ENCODE measurements at places on chromosomes 2 and 18.

- no peak for DNase-seq
These were observed 2.6 kb downstream of the IL1R1 start for GRCh38 chr2:102145107-102145506.

- DNase-seq = no peak
These were observed 1.1 kb upstream of the MAL start for GRCh38 chr2:95024371-95024770.

- DNase-seq = no peak
These were observed 135.5 kb downstream of the NAPG start for GRCh38 chr18:10661317-10661716.

- DNase-seq = no peak
These were observed 151.1 kb downstream of the MBP start for GRCh38 chr18:76981396-76981968.

- DNase-seq = no peak
These were observed 815.3 kb downstream of the RNF144A start for GRCh38 chr2:7732497-7732896.

GRCh38 chr2:239177908-239178307 is 222.9 kb downstream of the HDAC4 start:
- no peak for DNase-seq

- no peak for DNase-seq
These were observed 165.7 kb downstream of the TWIST2 start for GRCh38 chr2:239013678-239013976.

GRCh38 chr2:6812857-6813530 is 52.7 kb downstream of the CMPK2 start:
- no peak for DNase-seq

DNA sequence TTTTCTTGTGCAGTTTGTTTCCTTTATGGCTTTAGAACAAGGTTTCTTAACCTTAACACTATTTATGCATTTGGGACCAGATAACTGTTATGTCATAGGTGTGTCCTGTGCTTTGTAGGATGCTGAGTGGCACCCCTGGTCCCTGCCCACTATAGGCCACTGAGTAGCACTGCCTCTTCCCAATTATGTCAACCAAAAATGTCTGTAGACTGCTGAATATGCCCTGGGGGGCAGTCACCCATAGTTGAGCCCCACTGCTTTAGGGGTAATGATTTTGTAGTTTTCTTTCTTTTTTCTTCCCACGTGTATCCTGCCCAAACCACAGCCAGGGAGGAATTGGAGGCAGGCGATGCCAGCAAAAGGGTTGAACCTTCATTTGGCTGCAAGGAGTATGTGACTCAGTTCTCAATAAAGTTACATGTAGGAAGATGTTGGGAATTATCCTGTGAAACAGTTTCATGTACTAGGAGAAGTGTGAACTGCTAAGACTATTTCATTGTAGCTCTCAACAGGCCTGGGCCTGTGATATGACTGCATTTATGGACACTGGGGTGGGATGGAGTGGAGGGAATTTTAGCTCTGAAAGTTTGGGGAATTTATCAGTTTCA is 65.7 kb downstream of the FMNL2 start:
- DNase-seq = no peak

DNA sequence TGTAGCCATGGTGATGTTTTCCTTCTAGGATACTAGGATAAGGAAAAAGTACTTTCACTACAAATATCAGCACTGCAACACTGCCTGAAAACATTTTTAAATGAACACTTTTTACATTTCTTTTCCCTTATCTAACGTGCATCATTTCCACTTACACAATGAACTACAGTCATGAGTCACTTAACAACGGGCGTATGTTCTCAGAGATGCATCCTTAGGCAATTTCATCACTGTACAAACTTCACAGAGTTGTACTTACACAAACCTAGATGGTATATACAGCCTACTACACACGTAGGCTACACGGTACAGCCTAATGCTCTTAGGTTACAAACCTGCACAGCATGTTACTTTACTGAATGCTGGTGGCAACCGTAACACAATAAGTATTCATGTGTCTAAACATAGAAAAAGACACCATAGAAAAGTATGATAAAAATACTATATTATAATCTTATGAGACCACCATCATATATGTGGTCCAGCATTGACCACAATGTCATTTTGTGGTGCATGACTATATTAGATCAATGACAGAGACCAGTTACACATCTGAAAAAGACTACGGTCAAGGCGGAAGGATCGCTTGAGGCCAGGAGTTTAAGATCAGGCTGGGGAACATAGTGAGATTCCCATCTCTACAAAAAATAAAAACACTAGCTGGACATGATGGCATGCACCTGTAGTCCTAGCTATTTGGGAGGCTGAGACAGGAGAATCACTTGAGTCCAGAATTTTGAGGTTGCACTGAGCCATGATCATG is 39.8 kb downstream of the WDR33 start:
- DNase-seq = no peak

GRCh38 chr2:42876326-42876751 is 84.0 kb upstream of the HAAO start:
- DNase-seq = no peak

- DNase-seq = no peak
These were observed 424.1 kb upstream of the CHST9 start for GRCh38 chr18:27609221-27609620.

GRCh38 chr2:150811259-150811855 is 323.9 kb upstream of the RND3 start:
- DNase-seq = no peak

DNA sequence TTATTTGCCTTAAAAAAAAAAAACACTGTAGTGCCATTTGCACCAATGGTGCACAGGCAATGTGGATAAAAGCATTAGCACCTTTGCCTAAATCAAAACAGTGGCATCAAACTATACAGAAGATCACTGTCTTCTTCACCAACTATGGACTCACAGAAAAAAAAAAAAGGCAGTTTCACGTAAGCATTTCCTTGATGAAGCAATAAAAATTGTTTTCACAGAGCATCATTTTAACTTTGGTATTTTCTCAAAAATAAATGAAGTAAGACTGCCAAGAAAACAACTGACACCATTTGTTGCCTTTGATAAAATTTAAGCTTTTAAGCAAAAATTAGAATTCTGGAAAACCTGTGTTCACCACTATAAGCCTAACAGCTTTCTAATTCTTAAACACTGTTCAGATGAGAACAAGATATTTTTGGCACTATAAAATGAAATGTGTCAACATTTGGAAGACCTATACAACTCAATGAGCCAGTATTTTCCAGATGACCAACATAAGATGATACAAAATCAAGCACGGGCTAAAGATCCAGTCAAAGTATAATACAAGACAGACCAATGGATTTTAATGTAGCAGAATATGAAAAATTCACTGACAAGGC is 21.1 kb downstream of the METTL8 start:
- no peak for DNase-seq

- DNase-seq = no peak
These were observed 17.3 kb upstream of the GPR55 start for GRCh38 chr2:230942371-230942770.

DNA sequence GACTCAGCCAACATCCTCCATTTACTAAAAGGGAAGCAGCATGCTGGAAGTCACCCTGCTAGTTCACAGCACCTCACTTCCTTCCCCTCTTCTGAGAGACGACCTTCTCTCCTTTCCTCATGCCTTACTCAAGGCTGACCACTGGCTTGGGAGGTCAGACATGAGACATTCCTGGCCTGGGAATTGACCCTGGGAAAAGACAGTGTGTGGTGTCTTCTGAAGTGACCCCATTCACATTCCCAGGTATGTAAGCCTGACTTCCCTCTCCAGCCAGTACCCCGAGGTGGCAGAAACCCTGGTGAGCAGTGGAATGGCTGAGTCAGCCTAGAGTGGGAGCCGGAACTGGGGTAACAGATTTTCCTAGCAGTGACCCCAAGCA is 92.4 kb downstream of the PLB1 start:
- DNase-seq = no peak

DNA sequence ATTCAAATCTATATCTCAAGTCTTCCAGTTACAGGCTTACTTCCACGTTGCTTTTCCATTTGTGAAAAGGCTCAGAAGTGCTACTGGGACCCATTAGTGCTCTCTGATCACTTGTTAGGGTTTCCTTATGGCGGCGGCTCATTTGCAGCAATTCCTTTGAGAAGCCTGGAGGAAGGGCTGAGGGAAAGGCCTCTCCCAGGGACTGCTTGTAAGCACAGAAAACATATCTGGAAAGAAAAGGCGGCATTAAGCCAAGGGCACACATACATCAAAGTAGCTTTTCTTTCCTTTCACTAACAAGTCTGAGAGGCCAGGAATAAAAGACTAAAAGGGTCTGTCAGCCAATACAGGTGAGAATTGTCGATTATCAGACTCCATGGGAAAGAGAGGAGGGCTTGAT is 39.4 kb upstream of the ITGB6 start:
- DNase-seq = no peak

GRCh38 chr2:152549423-152549822 is 167.8 kb downstream of the PRPF40A start:
- no peak for DNase-seq

DNA sequence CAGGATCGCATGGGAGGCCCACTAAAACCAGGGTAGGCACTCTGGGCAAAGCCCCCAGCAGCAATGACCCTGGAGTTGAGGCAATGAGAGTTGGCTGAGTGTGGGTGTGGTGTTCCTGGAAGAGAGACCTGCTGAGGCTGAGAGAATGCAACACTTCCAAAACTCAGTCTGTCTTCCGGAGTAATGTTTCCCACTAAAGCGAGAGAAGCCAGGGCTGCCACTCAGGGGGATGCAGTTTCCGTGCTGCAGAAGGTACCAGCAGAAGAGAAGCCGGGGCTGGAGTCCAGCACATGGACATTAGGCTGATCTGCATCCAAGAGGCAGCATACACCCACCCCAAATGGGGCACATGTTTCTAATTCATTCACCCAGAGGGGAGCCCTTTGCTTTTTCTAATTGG is 127.2 kb upstream of the ARHGAP28 start:
- DNase-seq = no peak

DNA sequence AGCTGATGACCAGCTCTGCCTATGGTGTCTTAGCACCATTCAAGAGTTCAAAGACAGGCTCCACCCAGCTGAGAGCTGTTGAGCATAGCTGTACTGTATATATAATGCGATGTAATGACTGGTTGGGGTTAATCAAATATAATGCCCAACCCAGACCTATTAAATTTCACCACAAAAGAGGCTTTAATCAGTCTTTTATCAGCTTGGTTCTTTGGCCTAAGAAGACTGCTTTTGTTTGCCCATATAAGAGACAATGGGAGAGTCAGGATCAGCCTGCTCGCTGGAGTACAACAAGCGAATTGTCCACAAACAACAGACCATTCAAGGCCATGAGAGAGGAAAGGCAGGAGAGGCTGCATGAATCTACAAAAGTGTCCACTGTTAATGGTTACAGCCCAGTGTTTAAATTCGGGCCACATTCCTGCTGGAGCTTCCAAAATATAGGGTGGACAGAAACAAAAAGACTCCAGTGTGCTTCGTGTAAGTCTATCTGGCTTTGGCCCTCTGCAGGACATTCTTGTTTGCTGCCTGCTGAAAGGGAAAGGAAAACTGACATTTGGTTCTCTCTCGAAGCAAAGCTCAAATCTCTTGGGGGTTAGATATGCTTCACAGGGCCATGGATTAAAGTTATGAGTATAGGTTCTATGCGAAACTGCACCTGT is 299.0 kb upstream of the FBXO11 start:
- no peak for DNase-seq

- DNase-seq = no peak
These were observed 23.2 kb downstream of the SATB2 start for GRCh38 chr2:199434555-199434954.

- no peak for DNase-seq
These were observed 46.2 kb downstream of the CAB39 start for GRCh38 chr2:230758566-230759480.

DNA sequence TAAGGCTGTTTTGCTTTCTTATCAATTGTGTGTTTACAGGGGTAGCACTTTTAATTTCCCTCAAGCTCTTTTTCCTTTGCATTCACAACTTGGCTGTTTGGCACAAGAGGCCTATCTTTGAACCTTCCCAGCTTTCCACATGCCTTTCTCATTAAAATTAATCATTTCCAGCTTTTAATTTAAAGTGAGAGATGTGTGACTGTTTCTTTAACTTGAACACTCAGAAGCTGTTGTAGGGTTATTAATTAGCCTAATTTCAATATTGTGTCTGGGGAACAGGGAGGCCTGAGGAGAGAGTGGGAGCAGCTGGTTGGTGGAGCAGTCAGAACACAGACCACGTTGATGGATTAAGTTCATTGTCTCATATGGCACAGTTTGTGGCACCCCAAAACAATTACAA is 4.7 kb downstream of the ASB1 start:
- no peak for DNase-seq
